ENCODE measurements at places on chromosomes 7 and 10. TPM values are rescaled to one million over a fixed set of nuclear protein-coding genes. Genes with fewer than 3 reads are reported as not detected.

GRCh38 chr7:28017372-28017771 lies 163.2 kb downstream of the JAZF1 start:
- DNase-seq, result no peak

- no peak for DNase-seq
Measured at GRCh38 chr7:24967696-24968095, 12.3 kb downstream of the OSBPL3 start.

Gene OR2A1
- 0.15 TPM for total RNA-seq

GRCh38 chr7:28466341-28466740 lies 54.0 kb downstream of the CREB5 start:
- DNase-seq, result no peak

GRCh38 chr10:72355214-72355555 lies 466 bp upstream of the DNAJB12 start:
- DNase-seq, result no peak

Gene OR2F1
- total RNA-seq, result not detected

DNA sequence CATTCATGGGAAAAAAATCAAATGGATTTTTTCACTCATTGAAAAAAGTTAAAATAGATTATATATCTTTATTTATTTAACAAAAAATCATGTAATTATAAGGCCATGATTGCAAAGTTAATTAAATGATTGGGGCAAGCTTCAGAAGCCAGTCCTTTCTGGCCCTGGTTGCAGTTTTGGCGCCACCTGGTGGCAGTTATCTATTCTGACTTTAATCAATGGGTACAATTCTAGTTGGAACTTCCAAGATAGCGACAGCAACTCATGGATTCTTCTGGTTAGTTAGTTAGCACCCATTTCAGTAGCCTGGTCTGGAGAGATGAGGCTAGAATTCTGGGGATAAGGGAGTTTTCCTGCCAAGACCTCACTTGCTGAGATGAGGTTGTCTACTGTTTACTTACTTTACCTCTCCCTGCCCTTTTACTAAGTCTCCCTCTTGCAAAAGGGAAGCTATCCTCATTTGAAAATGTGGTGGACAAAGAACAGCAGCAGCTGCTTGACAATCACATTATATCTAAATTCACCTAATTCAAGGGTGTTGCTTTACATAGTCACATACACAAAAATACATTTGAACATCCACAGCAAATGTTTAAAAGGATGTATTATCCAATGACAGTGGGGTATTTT lies 42.3 kb downstream of the NOC3L start:
- DNase-seq, result peak; percentile 61

Gene CLRN3
- total RNA-seq, result not detected

Data from lower lobe of right lung (tissue), 2 donors.